ENCODE measurements at places on chromosomes 1 and 21.

GRCh38 chr1:111723091-111723806 is 15.9 kb downstream of the INKA2 start:
- no peak for DNase-seq

DNA sequence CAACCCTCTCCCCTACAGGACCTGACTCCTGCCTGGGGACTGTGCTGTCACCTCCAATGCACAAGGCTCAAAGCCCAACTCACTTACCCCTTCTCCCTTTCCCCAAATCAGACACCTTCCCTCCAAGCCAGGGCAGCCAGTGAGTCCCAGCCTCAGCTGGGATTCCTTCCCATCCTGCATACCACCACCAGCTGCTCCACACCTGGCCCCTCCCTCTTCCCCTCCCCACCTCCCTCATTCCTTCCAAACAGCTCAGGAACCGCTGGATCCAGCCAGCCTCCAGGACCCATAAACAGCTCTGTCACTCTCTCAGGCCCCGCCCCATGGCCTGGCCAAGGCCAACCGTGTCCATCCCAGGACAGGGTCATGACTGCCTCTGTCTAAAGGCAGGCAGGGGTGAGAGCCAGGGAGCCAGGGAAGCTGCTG is 41.4 kb downstream of the ACOT7 start:
- DNase-seq = no peak

GRCh38 chr1:174954073-174954460 is 45.7 kb upstream of the CACYBP start:
- DNase-seq = no peak

DNA sequence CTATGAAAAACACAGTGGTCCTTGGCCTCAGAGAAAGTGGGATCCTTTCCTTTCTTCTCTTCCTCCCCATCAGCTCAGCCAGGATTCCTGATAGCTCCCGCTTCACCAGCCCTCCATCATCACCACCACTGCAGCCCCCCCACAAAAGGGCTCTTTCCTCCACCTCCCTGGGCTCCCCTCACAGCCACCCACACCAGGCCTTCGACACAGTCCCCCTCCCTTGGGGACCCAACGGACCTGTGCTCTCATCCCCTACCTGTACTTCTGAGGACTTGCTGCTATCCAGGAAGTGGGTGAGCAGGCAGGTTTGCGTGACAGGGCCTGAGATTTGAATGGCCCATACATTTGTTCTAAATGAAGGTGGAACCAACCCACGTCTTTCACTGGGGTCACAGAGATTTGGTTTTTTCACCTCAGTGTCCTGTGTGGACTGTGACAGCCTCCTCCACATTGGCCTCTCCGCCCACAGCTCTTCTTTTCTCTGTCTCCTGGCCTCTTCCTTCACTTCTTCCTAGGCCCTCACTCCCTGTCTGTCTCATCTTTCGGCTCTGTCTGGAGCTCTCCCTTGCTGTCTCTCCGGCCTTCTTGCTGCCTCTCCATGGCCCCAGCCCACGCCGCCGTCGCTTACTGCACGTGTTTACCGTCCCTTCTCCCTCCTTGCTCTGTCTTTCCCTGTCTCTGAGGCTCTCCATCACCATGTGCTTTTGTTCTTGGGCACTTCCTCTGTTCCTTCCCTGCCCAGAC is 238.6 kb downstream of the FOXD2 start:
- DNase-seq = no peak

- DNase-seq = peak; percentile 64
Measured at GRCh38 chr1:179141592-179142251, 59.9 kb downstream of the TOR3A start.

DNA sequence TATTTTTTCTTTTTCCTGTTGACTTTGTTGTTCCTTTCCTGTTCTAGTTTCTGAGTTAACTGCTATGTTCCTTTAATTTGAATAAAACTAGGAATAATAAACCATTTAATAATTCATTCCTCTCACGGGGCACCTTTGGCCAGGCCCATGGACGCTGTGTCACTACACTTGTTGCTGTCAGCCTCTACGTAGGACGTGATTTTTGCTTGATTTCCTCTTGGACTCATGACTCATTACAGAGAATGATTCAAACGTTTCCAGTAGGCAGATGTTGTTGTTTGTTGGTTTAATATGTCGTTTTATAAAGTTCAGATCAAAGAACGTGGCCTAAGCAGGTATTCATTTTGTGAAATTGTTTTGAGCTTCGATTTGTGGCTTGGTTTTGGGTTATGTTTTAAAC is 9.1 kb upstream of the SLC19A1 start:
- peak; percentile 42 for DNase-seq

GRCh38 chr21:37842163-37842919 is 73.9 kb downstream of the KCNJ6 start:
- DNase-seq = no peak

- no peak for DNase-seq
Measured at GRCh38 chr21:38769191-38769780, 36.4 kb upstream of the ETS2 start.

DNA sequence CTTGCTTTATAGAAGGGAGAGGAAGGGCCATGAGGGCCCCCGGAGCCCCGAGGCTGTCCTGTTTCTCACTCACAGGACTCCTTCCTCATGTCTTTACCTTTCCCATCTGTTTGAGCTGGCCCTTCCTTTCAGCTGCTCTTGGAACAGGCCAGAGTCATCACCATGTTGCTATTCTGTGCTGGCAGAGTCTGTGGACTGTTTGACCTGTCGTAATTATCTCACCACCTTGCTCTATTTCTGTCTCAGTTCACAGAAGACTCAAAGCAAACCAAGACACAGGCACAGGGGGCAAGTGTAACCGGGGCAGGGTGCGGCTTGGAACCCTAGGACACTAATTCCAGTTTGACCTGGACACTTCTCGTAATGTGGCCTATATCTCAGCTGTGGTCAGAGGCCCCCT is 104.3 kb upstream of the CD34 start:
- no peak for DNase-seq

DNA sequence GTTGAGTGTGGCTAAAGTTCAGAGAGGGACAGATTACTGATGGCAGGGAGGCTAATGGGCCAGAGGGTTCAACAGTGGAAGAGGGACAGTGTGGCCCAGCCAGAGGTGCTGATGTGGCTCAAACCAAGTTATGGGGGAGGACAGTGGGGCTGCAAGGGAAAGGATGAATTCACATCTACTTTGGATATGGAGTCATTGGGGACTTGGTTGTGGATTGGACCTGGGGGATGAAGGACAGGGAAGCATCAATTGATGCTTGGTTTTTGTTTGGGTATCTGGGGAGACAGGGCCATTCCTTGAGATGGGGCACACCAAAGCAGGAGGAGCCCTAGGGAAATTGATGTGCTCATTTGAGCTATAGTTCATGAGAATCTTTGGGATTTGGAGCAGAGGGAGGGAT is 23.3 kb downstream of the FOXO6 start:
- no peak for DNase-seq

DNA sequence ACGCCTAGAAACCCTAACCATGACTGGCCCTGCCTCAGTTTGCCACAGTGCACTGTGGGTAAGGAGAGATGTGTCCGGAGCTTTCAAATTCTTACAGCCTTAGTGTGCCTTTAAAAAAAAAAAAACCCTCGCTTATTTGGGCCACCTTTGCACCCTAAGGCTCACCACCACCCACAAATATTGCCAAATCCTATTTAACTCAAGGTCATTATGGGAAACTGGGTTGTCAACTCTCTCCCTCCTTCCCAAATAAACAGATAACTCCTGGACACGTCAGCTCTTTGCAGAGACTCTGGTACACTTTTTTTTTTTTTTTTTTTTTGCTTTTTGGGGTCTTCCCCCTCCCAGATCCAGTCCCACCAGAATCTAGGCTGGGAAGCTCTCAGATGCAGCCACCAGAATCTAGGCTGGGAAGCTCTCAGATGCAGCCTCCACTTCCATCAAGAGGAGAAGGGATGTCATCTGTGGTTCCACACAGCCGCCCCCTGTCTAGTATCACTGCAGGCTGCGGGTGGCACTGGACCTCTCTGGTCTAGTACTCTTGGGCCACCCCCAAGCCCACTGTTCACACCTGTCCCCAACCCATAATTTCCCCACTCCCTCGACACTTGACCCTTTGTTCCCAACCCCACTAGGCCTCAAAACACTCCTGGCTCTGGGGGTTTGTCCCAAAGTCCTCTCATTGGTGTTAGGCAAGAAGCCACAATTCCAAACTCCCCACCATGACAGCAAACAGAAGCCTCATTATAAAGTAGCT is 3.4 kb downstream of the DHRS3 start:
- no peak for DNase-seq

GRCh38 chr1:104624538-104624937 is 874.8 kb downstream of the AMY1C start:
- no peak for DNase-seq

DNA sequence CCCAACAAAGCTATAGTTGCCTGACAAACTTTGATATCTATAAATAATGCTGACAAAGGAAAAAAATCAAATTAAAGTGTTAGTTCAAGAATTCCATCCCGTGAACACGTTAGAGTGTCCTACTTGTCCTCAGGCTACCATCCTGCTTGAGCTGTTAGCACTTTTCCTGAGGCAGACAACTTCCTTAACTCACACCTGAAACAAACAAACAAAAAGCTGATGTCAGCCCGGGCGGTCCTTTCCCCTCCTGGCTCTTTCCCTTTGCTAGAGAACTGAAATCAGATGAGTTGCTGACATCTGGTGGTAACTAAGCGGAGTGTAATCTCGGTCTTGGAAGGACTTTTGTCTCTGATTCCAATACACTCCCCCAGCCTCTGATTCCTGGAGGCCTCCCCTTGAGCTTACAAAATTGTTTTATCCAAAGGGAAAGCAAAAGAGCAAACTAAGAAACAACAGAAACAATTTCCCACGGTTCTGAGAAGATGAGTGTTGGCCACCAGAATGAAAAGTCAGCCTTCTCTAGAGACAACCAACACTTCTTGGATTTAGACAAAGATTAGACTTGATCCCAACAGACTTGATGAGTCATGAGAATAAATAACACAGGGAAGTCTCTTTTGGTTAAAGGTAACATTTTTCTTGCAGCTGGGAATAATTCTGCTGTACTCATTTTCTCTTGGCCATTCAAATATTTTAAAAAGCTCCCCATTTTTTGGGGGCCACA is 135.4 kb downstream of the PROX1 start:
- DNase-seq = peak; percentile 41

DNA sequence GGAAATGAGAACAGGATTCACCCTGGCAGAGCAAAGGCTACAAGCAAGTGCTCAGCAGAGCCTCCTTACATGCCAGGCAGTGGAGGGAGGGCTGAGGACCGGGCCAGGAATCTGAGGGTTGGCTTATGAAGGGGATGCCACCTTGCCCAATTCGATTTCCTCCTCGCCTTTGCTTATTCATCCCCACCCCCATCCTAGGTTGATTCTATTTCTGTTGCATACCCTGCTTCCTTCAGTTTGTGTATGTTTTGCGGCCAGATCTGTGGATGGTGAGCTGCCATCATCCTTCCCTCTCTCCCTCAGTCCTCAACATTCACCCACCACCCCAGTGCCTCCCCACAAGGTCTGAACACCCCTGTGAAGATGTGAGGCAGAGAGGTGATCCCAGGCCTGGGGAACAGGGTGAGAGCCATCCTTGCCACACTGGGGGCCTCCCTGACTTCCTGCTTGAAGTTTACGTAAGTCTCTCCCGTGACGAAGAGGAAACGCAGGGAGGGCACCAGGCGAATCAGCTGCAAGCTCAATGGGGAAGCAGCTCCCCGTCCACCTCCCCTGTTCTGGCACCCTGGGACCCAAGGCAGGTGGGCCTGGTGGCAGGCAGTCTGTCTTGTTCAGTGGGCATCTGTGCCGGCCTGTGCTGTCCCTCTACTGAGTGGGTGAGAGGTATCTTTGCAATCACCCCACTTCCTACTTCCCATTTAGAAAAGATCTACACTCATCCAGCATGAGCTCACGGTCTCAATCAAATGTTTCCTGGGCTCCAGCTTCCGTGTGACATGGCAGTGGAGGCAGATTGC is 50.6 kb upstream of the CNTN2 start:
- peak; percentile 51 for DNase-seq

- DNase-seq = no peak
Measured at GRCh38 chr1:7738044-7738443, 33.1 kb upstream of the VAMP3 start.

- no peak for DNase-seq
Measured at GRCh38 chr1:101148980-101149379, 87.8 kb upstream of the S1PR1 start.

Measured in hematopoietic multipotent progenitor cell treated with erythropoietin and hydrocortisone succinate and interleukin-3 and kit ligand, for 6 days (in vitro differentiated cells).